ENCODE measurements at places on chromosomes 12 and 14.
A peak's percentile ranks its signal among the peaks of the same experiment; 100 is the strongest.

DNA sequence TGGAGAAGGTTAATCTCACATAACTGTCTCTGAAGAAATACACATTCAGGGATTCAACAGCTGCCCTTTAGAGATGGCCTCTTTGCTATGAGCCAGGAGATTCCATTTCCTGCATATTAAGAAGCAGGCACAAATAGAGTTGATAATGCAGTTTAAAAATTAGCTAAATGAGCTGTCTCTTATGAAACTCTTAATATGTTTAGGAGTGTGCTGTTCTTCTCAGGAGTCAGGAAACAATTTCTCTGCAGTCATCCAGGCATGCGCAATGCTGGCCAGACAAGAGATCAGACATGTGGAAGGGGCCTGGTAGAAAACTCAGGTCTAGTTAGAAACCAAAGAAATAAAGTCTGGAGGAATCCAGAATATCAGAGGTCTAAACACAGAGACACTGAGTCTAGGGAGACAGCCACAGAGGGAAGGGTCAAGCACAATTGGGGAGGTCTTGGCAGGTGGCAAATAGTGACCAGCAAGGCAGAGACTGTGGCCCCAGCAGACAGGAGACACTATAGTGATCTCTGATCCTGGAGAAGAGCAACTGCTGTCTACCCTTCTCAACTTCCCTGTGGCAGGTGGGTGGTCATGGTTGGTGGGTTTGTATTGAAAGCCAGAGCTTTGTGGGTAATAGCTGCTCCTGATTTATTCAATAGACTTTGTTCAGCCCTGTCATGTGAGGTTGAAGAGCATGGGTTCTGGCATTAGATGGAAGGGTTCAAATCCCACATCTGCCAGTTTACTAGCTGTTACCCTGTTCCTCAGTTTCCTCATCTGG lies 185.8 kb upstream of the RMST start:
- DNase-seq, result no peak
- no peaks in the 10 kb centered on the region for H3K36me3 ChIP-seq
- H3K4me1 ChIP-seq, result peaks cover 45% of the 10 kb centered on the region
- peak overlapping the region; percentile 20 for H3K4me3 ChIP-seq

DNA sequence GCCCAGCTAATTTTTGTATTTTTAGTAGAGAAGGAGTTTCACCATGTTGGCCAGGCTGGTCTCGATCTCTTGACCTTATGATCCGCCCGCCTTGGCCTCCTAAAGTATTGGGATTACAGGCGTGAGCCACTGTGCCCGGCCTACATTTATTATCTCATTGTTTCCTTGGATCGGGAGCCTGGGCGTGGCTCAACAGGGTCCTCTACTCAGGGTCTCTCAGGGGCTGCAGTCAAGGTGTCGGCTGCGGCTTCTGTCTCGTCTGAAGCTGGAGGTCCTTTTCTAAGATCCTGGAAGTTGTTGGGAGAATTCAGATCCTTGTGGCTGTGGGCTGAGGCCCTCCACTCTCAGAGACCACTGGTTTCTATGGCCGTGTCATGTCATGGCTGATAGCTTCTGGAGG lies 65.5 kb upstream of the SCN8A start:
- H3K27me3 ChIP-seq, result no peaks in the 10 kb centered on the region
- no peak for DNase-seq
- H3K4me1 ChIP-seq, result no peaks in the 10 kb centered on the region
- H3K27ac ChIP-seq, result no peak overlapping the region
- no peak overlapping the region for H3K4me3 ChIP-seq

DNA sequence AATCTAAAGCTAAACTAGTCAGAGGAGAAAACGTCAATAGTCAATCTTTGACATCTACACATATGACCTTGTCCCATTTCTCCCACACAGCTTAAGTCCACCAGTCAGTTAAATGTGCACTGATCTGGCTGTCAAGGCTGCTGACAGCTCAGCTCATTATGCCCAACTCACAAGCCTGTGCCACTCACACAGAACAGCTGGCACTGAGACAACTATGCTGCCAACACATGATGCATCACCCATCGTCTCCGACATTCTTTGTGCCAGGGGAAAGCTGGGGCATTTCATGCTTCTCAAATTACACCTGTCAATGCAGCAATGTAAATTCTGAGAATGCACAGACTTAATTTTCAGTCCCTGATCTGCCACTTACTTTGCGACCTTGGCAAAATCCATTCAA lies 25.3 kb downstream of the GNS start:
- no peak for DNase-seq
- H3K4me1 ChIP-seq, result no peaks in the 10 kb centered on the region
- no peak overlapping the region for H3K4me3 ChIP-seq
- no peak overlapping the region for H3K27ac ChIP-seq

DNA sequence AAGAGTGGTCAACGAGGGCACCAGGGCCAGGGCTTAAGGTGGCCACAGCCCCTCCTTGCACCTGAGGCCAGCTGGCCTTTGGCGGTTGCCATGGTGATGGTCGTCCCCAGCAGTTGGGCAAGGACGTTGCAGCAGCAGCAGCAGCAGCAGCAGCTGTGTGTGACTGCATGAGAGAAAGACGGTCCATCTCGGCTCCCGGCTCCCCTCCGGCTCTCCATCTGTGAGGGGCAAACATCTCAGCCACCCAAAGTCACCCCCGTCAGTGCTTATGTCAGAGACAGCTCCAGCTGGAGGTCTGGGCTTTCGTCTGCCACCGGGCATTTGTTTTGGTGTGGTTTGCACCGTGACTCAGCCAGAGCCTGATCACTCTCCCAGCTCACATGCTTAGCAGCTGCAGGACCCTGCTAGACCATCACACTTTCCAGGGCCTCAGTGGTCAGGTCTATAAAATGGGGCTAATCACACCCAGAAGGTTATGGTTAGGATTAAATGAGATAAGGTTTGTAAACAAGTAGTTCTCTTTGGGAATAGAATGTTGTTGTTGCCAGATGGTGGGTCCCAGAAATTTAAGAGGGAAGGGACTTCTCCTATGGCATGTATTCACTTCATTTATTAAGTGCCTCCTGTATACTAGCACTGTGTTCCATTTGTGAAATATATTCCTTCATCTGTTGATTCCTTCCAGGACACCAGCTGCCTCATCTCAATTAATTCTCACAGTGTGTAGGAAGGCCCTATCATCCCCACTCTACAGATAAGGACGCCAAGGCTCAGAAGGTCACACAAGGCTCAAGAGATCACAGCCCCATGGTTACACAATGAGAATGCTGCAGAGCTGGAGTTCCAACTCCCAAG lies 212.6 kb upstream of the LHX5 start:
- H3K27me3 ChIP-seq, result no peaks in the 10 kb centered on the region
- H3K4me1 ChIP-seq, result peaks cover 3% of the 10 kb centered on the region
- no peaks in the 10 kb centered on the region for H3K36me3 ChIP-seq
- H3K4me3 ChIP-seq, result no peak overlapping the region
- no peak for DNase-seq

DNA sequence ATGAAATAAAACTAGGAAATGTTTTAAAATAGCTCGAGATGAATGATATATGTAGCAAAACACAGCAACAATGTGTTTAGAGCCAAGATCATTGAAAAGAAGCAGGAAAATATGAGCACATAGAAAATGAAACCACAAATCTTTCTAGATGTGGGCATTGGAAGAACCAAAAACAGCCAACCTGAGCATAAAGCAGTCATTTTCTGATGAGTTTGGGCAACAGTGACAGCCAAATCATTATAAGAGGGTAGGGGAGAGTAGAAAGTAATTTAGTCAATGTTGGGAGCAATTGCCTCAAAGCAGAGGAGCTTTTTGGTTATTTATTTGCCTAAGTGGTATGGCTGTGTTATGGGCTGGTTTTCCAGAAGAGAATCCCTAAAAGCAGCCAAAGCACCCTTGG lies 8.8 kb upstream of the BICDL1 start:
- H3K27ac ChIP-seq, result no peak overlapping the region
- H3K4me1 ChIP-seq, result no peaks in the 10 kb centered on the region
- no peak overlapping the region for H3K4me3 ChIP-seq

- H3K27ac ChIP-seq, result no peak overlapping the region
- peaks cover 60% of the 10 kb centered on the region for H3K36me3 ChIP-seq
- no peak for DNase-seq
- H3K4me1 ChIP-seq, result no peaks in the 10 kb centered on the region
- H3K4me3 ChIP-seq, result no peak overlapping the region
Measured at GRCh38 chr12:123289911-123290310, 18.3 kb upstream of the CDK2AP1 start.

GRCh38 chr14:92734618-92735017 lies 13.8 kb downstream of the LGMN start:
- no peak overlapping the region for H3K4me3 ChIP-seq
- no peaks in the 10 kb centered on the region for H3K4me1 ChIP-seq
- H3K27ac ChIP-seq, result no peak overlapping the region
- DNase-seq, result no peak
- H3K36me3 ChIP-seq, result peaks cover 25% of the 10 kb centered on the region

DNA sequence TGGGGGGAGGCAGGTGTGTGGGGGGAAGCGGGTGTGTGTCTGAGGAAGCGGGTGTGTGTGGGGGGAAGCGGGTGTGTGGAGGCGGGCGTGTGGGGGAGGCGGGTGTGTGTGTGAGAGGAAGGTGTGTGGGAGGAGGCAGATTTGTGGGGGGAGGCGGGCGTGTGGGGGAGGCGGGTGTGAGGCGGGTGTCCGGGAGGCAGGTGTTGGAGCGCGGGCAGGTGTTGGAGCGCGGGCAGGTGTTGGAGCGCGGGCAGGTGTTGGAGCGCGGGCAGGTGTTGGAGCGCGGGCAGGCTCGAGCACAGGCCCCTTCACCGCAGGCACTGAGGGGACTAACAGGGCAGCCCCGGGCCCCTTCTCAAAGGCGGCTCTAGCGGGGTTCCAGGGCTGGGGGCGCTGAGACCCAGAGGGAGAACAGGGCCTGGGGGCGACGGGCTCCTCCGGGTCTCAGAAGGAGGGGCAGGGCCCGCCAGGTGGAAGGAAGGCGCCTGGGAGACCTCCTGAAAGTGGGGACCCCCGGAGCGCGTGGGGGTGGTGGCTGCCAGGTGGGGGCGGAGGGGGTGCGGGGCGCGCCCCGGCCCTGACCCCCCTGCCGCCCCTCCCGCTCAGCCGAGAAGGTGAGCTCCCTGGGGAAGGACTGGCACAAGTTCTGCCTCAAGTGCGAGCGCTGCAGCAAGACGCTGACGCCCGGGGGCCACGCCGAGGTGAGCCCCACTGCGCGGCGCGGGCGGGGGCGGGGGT lies 3.2 kb downstream of the CRIP2 start:
- H3K27ac ChIP-seq, result no peak overlapping the region
- peaks cover 44% of the 10 kb centered on the region for H3K4me1 ChIP-seq
- no peak overlapping the region for H3K4me3 ChIP-seq
- H3K36me3 ChIP-seq, result no peaks in the 10 kb centered on the region
- DNase-seq, result no peak

DNA sequence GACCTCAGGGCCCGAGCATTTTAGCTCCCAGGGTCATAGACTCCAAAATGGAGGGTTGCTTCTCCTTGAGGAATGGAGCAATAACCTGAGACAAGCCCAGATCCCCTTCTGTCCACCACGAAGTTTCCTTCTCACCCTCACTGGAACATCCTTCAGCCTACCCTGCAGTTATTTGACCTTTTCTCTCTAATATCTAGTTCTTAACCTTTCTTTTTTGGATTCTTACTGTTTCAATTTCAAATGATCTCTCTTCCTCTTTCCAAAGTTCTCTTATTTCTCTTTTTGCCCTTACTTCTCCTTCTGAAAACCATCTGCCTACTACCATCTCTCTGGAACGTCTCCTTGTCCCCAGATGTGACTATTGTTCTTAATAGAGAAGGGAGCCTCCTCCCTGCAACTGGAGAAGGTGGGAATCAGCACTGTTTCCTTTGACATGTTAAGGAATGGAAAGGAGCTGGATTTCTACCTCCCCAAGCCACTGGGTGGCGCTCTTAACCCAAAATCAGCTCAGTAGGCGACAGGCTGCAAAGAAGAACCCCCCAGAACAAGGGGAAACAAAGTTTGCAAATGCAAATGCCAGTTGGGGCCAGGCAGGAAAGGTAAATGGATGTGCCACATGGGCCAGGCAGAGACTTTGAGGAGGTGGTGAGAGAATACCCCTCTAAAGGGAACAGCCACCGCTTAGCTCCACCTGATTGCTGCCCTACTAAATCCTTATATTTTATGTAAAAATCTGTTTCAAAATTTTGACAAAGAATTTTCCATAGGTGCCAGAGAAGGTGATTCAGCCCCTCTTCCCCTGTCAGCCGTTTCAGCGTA lies 22.4 kb upstream of the PDE1B start:
- no peaks in the 10 kb centered on the region for H3K27me3 ChIP-seq
- H3K36me3 ChIP-seq, result no peaks in the 10 kb centered on the region
- H3K27ac ChIP-seq, result no peak overlapping the region
- DNase-seq, result peak; percentile 75
- no peaks in the 10 kb centered on the region for H3K4me1 ChIP-seq

DNA sequence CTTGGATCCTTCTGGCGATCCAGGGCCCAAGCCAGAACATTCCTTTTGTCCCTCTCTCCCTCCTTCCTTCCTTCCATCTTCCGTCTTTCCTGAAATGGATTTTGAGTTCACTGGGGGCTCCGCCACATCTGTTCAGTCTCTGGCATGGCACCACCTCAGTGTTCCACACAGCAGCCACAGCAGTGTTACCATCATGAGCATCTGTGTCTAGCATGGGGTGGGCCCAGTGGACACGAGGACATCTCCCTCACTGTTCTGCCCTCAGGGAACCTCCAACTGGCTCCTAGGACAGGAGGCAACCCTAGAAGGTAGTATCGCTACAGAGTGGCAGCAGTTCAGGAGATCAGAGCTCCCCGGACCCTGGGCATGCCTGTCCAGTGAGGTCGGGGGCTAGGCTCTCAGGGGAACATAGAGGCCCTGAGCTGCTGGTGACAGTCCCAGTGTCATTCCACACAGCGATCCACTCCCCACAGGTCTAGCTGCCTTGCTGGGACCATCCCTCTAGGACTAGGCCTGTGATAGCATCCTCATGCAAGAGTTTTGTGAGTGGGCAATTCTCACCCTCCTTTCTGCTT lies 59.0 kb downstream of the GALNT16 start:
- H3K4me1 ChIP-seq, result peaks cover 12% of the 10 kb centered on the region
- no peaks in the 10 kb centered on the region for H3K36me3 ChIP-seq
- H3K27ac ChIP-seq, result no peak overlapping the region
- H3K4me3 ChIP-seq, result no peak overlapping the region
- no peaks in the 10 kb centered on the region for H3K27me3 ChIP-seq

DNA sequence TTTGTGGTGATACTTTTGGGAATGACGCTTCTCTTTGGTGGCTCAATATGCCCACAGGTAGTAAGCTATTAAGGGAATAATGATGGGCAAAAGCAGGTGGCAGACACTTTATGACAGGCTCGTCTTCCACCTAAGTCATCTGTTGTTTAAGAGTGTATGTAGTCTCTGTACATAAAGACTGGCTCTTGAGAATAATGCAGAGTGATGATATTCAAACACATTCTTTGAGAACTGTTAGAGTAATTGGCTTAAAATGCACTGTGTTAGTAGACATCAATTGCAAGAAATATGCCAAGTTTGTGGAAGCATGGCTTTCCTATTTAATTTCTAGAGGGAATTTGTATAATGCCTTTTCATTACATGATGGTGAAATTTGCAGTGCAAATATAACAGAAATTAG lies 694.8 kb upstream of the MIS18BP1 start:
- no peaks in the 10 kb centered on the region for H3K36me3 ChIP-seq
- no peak for DNase-seq
- no peaks in the 10 kb centered on the region for H3K27me3 ChIP-seq
- no peak overlapping the region for H3K27ac ChIP-seq
- H3K4me3 ChIP-seq, result no peak overlapping the region
- H3K4me1 ChIP-seq, result no peaks in the 10 kb centered on the region
